ENCODE measurements at places on chromosomes 7 and 10.

GRCh38 chr7:94239661-94240234 lies 154.9 kb upstream of the COL1A2 start:
- DNase-seq: no peak

- DNase-seq: no peak
Measured at GRCh38 chr10:95640891-95641315, 15.6 kb downstream of the ALDH18A1 start.

DNA sequence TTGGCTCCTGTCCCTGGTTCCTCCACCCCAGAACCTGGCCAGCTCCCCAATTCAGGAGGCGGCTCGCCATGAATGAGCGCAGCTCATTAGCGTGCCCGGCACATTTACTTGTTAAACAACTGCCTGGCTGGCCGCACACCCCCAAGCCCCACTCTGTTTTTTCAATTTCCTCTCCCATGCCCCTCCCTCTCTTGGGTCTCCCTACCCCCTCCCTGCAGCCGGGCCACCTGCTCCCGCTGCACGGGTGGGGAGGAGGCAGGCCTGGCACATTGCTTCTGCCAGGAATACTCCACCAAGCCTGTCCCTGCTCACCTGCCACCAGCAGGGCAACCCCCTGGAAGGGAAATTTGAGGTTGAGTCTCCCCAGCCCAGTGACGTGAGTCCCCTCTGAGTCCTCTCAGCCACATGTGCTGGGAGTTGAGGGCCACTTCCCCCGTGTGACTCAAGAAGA lies 2.5 kb upstream of the SLIT1 start:
- no peak for DNase-seq

GRCh38 chr10:13087986-13088618 lies 11.9 kb upstream of the OPTN start:
- DNase-seq: no peak

DNA sequence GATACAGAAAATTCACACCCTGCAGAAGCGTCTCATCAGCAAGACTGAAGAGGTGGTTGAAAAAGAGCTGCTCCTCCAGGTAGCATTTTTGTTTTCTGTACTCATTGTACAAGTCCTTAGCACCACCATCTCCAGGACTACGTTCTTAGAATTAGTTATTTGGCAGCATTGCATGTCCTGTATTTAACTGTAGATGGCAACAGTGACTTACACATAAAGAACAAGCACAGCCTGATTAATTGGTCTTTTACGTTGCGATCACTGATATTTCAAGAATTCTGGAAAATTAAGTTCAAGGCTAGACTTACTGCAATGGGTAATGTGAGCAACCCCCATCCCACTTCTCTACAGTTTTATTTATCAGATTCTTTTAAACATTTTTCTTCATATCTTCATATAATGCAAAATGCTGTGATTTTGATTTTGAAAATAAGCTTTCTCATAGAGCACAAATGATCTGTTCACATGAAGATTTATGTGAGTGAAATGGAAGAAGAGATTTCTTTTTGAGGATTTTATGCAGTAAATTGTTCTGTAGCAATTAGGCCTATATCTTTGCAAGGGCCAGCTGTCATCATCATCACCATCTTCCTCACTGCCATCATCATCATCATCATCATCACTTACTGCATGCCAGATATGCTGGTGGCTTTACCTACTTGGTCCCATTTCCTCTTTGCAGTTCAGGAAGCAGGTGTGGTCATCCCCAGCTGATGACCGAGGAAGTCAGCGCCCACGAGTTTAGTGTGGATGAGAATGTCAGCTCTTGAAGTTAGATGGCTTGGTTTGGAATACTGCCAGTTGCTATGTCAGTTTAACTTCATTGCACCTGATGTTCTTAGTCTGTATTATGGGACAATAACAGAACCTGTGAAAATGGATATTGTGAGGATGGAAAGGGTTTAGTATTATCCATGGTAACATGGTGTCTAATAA lies 53.4 kb downstream of the CFAP58 start:
- DNase-seq: no peak

GRCh38 chr10:97812696-97813095 lies 36.9 kb upstream of the GOLGA7B start:
- DNase-seq: no peak

DNA sequence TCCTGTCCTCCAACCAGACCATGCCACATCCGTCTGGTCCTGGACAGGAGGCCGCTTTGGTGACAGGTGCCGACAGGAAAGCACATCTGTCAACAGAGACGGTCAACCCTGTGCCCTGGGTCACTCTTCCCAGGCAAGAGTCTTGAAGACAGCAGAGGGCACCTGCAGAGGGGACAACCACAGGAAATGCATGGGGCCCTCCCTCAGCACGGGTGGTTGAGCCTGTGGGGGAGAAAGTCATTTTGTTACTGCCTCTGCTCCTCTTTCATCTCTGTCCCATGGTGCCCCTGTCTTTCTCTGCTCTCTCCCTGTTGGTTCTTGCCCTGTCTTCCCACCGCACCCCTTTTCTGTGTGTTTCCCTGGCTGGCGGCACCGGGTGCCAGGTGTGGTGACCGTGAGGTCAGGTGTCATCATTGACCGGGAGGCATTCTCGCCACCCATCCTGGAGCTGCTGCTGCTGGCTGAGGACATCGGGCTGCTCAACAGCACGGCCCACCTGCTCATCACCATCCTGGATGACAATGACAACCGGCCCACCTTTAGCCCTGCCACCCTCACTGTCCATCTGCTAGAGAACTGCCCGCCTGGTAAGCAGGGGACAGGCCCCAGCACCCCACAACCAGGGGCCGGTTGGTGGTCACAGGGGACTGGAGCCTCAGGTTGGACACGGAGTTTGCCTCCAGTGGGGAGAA lies 17.6 kb upstream of the VSIR start:
- no peak for DNase-seq

DNA sequence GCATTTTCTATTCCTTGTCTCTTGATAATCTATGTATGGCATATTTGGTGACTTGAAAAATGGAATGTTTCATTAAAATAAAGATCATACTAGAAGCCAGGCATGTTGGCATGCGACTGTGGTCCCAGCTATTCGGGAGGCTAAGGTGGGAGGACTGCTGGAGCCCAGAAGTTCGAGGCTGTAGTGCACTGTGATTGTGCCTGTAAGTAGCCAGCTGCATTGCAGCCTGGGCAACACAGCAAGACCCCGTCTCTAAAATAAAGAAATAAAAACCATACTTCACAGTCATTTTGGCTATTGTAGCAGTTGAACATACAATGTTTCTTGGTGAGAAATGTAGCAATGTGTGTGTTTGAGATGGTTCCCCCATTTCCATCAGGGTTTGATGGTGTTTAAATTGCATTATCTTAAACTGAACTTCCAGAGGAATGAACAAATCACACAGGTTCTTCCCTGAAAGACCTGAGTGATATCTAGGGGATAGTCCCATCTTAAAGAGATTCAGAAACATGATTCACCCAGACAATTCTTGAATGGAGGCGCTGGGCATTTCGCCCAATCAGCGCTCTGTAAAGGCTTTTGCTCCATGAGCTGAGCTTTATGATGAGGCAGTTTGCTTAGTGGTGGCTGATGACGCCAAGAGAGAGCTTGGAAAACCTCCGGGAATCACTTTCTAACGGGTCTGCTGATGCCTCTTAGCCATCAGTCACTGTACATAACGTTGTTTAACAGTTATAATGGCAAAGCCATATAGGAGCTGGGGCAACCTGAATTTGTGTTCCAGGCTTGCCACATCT lies 19.4 kb upstream of the BTBD16 start:
- DNase-seq: no peak

DNA sequence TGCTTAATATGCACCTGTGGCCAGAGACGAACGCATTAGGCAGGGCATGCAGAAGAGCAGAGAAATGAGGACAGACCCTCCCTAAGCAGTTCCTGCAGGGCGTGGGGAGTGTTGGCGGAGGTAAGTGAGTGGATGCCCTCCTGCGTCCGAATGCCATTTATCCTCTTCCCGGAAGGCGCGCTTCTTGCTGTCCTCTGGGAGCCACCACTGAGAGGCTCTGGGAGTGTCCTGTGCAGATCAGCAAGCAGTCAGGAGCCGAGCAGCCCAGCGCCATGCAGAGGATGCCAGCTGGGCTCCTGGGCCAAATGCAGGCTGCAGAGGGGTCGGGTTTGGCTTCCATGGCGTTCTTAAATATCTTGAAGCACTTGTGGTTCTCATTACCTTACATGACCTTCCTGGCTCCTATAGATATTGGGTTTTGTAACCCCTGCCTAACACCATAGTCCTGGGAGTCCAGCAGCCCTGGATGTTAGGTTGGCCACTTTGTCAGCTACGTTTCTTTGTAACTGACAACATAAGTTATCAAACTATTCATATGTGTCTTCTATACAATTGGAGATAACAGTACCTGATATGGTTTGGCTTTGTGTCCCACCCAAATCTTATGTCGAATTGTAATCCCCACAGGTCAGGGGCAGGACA lies 30.0 kb upstream of the SLIT1 start:
- no peak for DNase-seq

GRCh38 chr10:3239066-3239919 lies 66.7 kb upstream of the PITRM1 start:
- DNase-seq: peak; percentile 35

DNA sequence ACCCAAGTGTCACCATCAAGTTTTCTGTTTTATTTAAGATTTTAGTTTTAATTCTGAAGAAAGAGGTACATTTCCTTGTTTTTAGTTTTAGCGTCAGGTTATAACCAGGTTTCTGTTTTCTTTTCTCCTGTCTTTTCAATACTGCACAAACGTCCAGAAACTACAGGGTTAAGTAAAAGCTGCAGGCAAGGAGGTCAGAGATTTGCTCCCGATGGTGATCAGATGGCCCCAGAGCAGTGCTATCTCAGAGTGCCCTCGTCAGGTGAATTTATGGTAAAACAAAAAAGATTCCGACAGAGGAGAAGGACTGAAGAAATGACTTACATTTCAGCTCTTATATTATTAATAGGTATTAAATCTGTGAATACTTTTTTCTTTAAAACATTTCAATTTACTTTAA lies 128.2 kb downstream of the STRA8 start:
- no peak for DNase-seq

Data from activated gamma-delta T cell (primary cell).